ENCODE measurements at places on chromosomes 13 and 19. TPM values are rescaled to one million over a fixed set of nuclear protein-coding genes. Genes with fewer than 3 reads are reported as not detected.

DNA sequence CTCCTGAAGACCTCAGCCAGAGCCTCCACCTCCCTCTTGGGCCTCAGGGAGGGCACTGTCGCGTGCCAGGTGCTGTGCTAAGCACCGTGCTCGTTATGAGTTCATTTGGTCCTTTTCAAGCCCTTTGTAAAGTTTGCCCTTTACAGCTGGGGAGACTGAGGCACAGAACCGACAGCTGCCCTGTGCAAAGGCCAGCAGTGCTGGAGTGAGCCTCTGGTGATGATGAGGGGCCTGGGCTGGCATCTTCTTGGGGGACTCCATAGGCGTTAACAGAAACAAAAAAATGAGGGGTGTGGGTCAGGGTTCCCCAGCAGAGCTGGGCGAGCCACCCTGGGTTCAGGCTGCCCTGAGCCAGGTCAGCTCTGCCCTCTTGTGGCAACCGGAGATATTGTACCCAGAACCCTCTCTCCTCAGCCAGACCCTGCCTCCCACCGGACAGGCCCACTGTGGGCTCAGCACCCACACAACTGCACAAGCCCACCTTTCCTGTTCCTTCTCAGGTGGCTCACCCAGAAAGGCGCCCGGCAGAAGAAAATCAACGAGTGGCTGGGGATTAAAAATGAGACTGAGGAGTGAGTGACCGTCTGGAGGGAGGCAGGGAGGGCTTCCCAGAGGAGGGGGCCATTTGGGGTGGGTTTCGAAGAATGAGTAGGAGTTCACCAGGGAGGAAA, 5.5 kb upstream of the IFI30 start:
- no peak for DNase-seq

DNA sequence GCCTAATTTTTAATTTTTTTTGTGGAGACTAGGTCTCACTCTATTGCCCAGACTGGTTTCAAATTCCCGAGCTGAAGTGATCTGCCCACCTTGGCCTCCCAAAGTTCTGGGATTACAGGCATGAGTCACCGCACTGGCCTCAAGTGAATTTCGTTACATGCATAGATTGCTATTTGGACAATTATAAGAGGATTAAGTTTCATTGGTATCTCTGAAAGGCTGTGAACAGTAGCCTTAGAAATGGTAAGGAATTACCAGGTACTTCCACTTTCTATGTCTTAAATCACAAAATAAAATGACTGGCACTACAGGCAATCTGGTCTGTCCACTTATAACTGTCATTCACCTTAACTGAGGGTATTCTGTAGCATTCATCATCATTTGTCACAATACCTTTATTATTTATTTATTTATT, 2.9 kb upstream of the CCDC9 start:
- no peak for DNase-seq

- DNase-seq, result no peak
These were observed 66.5 kb upstream of the USPL1 start for GRCh38 chr13:30551189-30551588.

The NOTCH3 gene
- 103 TPM for polyA plus RNA-seq

The OR10H3 gene
- polyA plus RNA-seq, result not detected

The STARD13 gene
- 22.0 TPM for polyA plus RNA-seq

The YJEFN3 gene
- polyA plus RNA-seq, result 4.1 TPM

- DNase-seq, result no peak
These were observed 55.4 kb downstream of the SACS start for GRCh38 chr13:23377983-23378632.

The RAB4B gene
- polyA plus RNA-seq, result 9.0 TPM
